ENCODE measurements at places on chromosomes 3 and 15.
A peak's percentile ranks its signal among the peaks of the same experiment; 100 is the strongest.

- DNase-seq: no peak
Measured at GRCh38 chr3:69359916-69360315, 26.0 kb downstream of the FRMD4B start.

- peak; percentile 65 for DNase-seq
Measured at GRCh38 chr3:150391161-150391560, 16.9 kb upstream of the TSC22D2 start.

DNA sequence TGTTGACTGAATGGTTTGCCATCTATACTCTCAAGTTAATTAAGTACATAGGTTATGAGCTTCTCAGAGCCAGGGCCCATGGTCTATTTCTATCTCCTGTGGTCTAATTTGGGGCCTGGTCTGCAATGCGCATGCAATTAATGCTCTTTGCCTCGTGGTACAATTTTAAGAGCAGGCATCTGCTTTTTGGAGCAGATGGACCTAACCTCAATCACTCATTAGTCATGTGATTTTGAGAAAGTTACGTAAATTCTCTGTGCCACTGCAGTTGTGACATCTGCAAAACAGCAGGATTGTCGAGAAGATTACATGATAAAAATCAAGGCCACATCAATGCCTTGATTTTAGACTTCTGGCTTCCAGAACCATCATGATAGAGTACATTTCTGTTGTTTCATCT is 543.7 kb upstream of the ADAMTS9 start:
- DNase-seq: no peak

GRCh38 chr3:8963137-8963853 is at the start of gene RAD18:
TSS of gene RAD18 (minus strand) at chr3:8963472. CDS start at chr3:8963385, 87 bp downstream.
- DNase-seq: peak; percentile 92

- no peak for DNase-seq
Measured at GRCh38 chr3:38120693-38121450, 16.1 kb downstream of the ACAA1 start.

DNA sequence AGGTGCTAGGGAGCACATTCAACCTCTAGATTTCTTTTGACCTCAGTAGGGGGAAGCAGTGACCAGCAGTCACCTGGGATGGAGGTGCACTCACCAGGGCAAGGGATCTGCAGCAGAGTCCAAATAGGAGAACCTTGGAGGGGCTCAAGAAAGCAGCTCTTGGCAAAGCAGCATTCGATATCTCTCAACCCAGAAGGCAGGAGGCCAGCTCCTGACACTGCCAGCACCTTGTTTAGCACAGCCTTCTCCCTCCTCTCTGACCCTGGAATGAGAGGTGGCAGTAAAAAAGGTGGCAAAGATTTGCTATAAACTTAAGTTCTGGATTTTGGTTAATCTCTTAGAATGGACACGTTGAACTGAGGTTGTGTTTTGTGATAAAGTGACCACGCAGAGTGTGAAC is 107.9 kb downstream of the AQP9 start:
- DNase-seq: no peak

DNA sequence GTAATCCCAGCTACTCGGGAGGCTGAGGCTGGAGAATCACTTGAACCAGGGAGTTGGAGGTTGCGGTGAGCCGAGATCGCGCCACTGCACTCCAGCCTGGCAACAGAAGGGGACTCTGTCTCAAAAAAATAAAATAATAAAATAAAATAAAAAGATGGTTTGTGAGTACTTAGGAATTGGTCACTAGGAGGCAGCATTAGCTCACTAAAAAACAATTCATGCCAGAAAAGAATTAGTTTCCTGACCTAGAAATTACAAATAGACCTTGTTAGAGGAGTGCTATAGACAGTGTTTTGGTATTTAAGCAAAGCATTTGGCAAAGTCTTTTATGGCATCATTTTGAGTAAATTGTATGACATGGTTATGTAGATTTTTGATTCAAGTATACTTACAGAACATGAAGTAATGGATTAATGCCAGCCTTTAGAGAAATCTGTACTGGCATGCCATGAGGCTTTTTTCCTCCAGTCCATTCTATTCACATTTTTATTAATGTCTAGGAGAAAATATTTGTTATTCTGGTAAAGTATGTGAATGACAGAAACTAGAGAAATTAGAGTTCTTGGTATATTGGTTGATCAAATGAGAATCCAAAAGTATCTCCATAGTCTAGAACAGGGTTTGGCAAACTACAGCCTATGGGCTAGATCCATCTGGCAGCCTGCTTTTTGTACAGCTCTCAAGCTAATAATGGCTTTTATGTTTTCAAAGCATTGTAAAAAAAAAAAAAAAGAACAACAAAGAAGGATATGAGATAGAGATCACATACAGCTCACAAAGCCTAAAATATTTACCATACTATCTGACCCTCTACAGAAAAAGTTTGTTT is 81.6 kb downstream of the LRRC49 start:
- peak; percentile 72 for DNase-seq

DNA sequence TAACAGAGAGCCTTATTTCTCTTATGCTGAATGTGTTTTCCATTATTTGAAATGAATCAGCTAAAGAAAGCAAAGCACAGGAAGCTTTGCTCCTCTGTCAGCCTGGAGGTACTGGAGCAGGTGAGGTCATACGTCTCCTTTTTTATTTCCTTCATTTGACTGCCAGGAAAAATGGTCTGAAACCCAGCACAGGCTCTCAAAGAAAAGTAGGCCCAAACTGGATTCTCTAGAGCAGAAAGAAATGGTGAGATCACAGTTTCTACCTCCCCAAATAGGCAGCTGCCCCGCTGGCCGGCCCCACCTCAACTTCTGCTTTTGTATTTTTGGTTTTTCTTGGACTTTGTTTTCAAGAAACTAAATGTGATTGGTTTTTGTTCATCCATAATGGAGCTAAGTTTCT is 95.1 kb downstream of the RPL39L start:
- no peak for DNase-seq

DNA sequence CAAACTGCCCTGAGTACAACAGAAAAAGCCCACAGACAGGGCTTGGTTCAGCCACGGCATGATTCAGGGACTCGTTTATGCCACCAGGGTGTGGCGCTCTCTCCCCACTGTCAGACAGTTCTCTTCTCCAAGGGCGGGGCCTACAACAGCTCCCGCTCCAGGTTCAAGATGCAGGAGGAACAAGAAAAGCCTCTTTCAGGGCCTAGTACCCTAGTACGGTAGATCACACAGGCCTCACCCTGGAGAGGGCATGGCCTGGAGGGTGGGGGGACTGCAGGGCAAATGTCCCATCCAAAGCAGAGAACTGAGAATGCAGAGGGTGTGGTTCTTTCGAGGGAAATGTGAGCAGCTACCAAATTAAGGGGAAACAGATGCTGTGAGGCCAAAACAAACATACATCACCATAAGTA is 12.0 kb downstream of the MESD start:
- DNase-seq: peak; percentile 28

- no peak for DNase-seq
Measured at GRCh38 chr3:16307832-16308531, 43.0 kb downstream of the OXNAD1 start.

DNA sequence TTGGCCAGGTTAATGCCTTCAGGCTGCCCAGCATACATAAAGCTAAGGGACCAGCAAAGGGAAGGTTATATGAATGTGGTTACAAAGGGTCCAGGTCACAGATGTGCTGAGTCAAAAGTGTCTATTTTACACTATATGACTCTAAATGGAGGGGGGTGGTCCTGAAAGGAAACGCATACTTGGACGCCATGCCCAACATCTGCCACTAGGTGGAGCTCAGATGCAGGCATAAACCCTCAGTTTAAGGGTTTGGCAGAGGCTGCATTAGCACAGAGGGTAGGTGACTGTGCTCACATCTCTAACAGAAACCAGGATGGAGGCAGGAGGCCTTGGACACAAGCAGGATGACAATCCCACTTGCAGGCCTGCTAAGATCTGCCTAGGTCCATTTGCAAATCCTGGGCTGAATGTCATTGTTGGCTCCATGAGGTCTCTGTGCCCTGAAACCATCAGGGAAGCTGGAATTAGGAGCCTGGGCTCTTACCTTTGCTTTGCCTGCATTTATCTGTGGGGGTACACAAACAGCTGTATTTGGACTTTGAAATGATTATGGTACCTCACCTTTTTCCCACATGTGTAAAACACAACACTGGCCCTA is 55.8 kb downstream of the ZNF621 start:
- peak; percentile 48 for DNase-seq

GRCh38 chr3:39138804-39139415 is 14.5 kb downstream of the CSRNP1 start:
- no peak for DNase-seq

DNA sequence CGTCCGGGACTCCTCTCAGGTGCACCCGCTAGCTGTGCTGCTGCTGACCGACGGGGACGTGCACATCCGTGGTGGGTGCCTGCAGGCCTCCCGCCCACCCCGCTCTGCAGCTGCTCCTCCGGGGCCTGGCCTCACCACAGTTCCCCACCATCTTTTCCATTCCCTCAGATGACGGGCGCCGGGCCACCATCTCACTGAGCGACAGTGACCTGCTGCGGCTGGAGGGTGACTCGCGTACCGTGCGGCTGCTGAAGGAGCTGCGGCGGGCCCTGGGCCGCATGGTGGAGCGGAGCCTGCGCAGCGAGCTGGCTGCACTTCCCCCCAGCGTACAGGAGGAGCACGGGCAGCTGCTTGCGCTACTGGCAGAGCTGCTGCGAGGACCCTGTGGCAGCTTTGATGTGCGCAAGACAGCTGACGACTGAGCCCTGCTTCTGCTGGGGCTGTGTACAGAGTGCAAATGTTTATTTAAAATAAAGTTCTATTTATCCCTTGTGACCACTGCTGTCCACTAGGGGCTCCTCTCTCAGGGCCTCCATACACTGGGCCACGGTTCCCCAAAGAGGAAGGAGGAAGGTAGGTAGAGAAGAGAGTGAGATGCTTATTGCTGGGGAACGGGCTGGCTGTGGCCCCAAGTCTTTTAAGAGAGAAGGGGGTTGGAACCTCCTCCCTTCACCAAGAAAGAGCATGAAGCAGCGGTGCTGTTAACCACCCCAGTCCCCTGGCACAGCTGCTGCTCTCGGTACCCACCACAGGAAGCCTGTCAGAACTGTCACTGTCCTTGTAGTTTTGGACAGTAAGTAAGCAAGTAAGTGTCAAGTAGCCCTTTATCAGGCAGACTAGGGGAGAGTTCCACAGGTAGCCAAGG is 47.0 kb downstream of the DHX30 start:
- peak; percentile 52 for DNase-seq

DNA sequence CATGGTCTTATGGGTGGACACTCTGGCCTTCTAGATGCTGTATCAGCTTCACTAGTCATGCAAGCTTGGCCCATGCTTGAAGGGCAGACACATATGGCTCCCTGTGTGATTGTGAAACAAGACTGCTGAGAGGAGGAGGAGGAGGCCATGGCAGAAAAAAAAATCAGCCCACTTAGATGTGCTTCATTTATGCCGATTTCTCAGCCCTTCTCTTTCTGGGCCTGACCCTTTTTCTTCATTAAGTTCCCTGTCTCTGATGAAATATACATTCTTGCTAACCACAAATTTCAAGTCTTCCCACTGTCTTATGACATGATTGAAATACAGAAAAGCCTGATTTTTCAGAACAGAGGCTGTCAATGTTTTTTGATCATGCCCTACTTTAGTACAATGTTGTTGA is 213.0 kb upstream of the FEZF2 start:
- DNase-seq: peak; percentile 86

- DNase-seq: peak; percentile 56
Measured at GRCh38 chr3:48548729-48549705, 7.6 kb downstream of the PFKFB4 start.

- DNase-seq: no peak
Measured at GRCh38 chr3:188408831-188409230, 254.9 kb downstream of the LPP start.

DNA sequence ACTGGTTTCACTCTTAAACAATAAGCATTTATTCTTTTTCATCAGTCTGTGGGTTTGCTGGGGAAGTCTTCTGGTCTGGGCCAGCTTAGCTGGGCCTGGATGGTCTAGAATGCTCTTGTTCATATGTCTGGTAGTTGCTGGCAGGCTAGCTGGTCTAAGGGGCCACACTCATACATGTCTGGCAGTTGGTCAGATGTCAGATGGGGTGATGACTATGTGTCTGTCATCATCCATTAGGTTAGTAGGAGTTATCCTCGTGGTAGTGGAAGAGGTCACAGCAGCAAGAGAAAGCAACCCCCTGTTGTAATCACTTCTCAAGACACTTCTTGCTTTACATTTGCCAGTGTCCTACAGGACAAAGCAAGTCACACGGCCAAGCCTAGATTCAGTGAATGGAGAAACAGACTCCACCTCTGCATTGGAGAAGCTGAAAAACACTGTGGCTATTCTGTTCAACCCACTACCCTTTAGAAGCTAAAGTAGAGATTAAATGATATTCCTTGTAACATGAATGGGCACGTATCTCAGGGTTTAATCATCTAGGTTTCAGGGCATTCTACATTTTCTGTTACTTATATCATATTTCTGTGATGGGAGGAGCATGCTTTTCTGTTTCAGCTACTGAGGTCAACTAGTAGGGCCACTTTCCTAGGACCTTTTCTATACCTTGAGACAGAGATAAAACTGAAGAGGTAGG is 5.5 kb upstream of the ARID3B start:
- DNase-seq: peak; percentile 51

DNA sequence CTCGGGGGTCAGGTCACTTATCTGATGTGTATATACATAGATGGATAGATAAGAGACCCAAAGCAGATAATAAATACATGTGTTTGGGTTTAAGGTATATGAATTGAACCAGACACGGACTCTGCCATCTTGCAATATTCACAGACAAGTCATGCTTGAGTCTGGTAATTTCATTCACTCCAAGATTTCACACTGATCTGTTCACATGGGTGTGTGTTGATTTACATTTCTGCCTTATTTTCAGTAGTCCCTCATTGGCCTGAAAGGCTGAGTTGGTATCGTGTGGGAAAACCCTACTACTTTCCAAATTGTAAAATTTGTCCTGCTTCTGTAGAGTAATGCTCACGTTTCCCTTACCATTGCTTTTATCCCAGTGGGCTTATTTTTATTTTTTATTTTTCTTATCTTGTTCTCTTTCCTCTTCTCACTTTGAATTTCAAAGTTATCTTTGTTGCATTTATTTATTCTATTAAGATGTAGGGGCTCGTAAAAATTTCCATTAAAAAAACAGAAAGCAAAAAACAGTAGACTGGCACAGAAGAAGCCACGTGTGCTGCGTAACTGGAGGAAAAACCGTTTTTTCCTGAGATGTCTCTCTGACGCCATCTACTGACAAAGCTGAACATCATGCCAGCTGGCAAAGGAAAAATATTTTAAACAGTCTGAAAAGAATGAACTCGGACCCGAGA is 10.8 kb upstream of the MFSD1 start:
- peak; percentile 77 for DNase-seq

DNA sequence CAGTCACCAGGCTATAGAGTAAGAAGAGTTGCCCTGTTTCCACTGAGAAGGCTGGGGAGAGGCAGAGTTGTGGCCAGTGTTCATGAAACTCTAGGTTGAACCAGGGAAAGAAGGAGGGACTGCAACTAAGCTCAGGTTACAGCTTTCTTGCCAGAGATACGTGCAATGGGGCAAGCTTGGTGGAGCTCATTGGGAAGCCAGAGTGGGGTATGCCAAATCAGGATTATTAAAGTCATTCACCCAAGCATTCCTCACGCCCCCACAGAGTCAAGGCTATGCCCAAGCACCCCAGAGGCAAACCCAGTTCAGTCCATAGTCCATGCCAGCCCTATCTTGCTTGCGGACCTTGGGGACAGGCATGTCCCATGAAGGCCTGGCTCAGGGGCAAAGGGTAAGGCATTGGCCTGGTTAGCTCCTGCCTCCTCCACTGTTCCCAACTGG is 17.6 kb downstream of the SLC6A20 start:
- DNase-seq: no peak

- DNase-seq: peak; percentile 87
Measured at GRCh38 chr3:114879059-114880031, 267.7 kb downstream of the ZBTB20 start.

All from HCEC 1CT (cell line).